HS-5 (cell line): ENCODE measurements at places on chromosomes 4 and X.

DNA sequence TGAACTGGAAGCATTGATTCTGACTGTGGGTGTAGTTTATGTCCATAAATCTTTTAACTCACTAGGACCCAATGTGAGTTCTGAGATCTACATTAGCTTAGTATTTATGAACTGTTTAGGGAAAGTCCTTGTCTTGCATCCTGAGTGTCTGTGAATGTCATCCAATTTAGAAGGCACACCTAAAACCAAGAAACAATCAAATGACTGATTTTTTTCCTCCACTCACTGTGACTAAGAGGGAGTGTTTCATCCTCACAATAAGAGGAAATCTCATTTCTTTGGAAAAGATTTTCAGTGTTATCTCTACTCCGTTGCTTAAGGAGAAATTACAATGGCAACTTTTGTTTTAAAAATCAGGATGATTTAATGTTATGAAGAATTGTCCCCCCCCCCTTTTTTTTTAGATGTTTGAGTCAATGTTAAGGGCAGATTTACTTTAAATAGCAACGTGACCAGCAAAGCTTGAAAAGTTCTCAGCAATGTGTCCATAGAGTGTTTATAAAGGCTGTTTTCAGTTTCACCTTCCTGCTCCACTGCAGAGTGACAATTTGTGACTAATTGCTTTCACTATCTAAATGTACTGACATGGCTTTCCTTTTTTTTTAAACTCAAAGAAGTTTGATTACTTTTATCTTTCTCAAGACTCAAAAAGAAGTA lies 173.0 kb downstream of the SPCS3 start:
- no peak for DNase-seq

DNA sequence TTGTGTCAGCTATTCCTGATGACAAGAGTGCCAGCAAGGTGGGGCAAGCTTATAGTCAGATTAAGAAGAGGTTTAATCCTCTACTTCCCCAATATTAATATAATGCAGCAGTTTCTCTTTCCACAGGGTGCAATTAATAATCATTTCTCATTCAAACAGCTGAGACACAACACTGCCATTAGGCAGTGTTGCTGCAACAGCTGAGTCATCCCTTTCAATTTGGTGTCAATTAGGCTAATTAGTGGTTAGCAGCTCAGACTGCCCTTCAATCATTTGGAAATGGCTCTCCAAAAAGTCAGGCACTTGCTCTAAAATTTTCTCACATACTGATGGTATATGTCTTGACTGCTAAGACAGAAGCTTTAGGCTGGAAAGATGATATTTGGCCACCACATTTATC lies 265.7 kb upstream of the FAM241A start:
- DNase-seq = no peak

GRCh38 chr4:80035336-80035735 lies 37.7 kb downstream of the ANTXR2 start:
- no peak for DNase-seq

DNA sequence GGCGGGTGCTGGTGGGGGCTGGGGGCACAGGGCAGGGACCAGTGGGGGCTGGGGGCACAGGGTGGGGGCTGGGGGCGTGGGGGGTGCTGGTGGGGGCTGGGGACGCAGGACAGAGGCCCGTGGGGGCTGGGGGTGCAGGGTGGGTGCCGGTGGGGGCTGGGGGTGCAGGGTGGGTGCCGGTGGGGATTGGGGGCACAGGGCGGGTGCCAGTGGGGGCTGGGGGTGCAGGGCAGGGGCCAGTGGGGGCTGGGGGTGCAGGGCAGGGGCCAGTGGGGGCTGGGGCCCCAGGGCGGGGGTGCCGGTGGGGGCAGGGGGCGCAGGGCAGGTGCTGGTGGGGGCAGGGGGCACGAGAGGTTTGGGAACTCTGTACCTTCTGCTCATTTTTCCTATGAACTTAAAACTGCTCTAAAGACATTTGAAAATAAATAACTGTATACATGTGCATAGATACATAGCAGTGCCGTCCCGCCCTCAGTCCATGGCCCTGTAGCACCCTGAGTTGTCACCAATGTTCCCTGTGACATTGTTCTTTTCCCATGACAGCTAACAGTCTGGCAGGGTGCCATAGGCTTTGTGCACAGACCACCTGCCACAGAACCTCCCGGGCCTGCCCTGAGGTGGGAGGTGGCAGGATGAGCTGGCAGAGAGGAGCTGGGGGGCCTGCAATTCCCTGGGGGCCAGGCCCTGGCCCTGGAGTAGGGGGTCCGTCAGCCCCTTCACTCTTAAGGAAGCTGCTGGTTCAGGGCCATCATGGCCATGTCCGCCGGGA lies 35.6 kb upstream of the ADRA2C start:
- DNase-seq = no peak

GRCh38 chr4:154208424-154208823 lies 283.2 kb downstream of the DCHS2 start:
- no peak for DNase-seq

DNA sequence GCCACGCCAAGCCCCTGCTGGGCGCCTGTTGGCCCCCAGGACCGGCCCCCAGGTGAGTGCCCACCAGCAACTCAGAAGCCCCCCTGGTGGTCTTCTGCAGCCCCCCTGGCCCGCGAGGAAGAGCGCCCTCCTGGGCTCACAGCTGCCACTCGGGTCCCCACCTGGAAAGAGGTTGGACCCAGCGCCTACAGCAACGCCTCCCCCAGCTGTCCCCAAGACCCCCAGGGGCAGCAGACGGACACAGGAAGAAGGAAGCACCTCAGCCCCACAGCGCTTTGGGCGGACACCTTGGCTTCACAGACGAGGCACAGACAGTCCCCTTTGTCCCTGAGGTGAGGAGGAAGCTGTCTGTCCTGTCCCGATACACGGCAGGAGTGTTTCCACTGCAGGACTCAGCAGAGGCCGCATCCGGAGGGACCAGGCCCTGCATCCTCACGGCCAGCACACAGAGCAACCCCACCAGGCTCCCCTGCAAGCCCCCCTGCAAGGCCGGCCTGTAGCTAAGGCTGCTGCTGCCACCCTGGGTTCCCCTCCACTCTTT lies 115.6 kb upstream of the NKX1-1 start:
- no peak for DNase-seq

DNA sequence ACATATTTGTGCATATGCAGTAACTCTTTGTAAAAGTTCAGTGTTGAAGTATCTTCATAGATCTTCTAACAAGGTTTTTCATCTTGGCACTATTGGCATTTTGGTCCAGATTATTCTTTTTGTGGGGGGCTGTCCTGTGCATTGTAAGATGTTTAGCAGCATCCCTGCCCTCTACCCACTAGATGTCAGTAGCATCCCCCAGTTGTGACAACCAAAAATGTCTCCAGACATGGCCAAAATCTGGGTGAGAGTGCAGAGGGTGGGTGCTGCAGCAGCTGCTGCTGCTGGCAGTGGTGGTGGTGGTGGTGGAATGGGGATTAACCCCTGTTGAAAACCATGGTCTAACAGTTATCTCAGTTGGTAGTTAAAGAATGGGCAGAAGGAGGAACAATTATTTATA lies 370.0 kb downstream of the GPAT3 start:
- no peak for DNase-seq

- peak; percentile 54 for DNase-seq
Measured at GRCh38 chr4:100289530-100289888, 99.2 kb upstream of the DDIT4L start.

- DNase-seq = no peak
Measured at GRCh38 chr4:147958057-147958456, 226.2 kb downstream of the ARHGAP10 start.

DNA sequence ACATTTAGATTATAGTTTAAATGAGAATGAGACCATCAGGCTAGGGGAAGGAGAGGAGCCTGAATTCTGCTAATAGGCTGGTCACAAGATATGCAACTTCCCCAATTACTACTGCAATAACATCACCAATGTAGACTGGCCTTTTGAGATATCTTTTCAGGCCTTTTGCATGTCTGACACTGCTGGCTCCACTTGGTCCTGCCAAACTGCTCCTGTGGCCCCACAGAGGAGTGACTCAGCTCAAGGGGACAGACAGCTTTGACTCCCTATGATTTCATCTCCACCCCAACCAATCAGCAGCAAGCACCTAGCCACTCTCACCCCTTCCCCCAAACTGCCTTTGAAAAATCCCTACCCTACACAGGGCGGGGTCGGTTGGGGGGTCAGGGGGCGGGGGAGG lies 22.8 kb downstream of the GPRIN3 start:
- DNase-seq = no peak

GRCh38 chr4:70903291-70903603 lies 1.1 kb downstream of the MOB1B start:
- DNase-seq = no peak

GRCh38 chr4:112840061-112840460 lies 203.1 kb downstream of the LARP7 start:
- no peak for DNase-seq

GRCh38 chr4:1151541-1151940 lies 20.8 kb downstream of the SPON2 start:
- no peak for DNase-seq

- DNase-seq = no peak
Measured at GRCh38 chr4:19924761-19925160, 326.9 kb upstream of the SLIT2 start.

- no peak for DNase-seq
Measured at GRCh38 chrX:7088968-7089615, 58.4 kb upstream of the STS start.

- no peak for DNase-seq
Measured at GRCh38 chr4:76640353-76640910, 205.4 kb downstream of the SHROOM3 start.

DNA sequence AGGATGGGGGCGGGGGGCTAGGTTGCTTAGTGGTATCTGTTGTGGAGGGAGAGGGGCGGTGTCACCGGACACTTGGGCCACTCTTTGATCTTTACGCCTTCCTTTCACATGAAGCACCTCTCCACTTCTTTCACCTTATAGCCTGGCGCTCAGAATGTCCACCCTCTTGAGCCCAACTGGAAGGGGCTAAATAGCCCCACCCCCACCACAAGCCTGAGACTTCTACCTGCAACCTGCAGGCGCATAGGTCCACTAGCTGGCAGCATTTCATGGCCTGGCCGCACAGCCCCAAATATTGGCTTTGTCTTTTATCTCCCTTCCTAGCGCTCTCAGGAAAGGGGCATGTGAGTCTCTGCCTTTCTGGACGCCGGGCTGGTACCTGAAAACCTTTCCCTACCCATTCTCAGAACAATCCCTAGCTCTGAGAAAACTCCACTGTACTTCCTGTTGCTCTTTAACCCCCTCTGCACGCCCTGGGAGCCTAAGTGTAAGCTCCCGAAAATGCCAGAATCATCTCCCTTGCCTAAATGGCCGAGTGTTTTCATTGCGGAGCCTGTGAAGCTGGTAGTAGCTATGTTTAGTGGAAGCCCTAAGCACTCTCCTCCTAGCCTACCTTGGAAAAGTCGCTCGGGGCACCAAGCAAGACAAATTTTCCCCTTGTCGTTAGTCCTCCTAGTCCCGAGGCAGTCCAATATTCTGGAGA lies 1.2 kb upstream of the TRPC5 start:
- DNase-seq = no peak

- DNase-seq = peak; percentile 51
Measured at GRCh38 chrX:13418126-13419097, 98.6 kb upstream of the ATXN3L start.

DNA sequence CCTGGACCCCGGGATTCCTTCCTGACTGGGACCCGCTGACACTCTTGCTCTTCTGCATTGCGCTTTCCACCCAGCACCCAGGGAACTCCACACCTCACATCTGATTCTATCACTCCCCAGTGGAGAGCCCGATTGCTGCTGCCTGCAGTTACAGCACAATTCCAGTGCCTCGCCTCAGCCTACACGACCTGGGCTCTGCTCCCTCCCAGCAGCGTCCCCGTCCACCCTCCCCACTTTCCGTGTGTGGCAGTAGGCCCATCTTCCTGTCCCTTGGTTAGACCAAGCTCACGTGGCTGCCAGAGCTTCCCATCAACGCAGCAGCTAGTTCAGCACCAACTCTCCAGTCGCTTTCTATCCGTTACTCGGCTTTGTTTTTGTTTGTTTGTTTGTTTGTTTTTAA lies 66.6 kb upstream of the SORBS2 start:
- DNase-seq = no peak

DNA sequence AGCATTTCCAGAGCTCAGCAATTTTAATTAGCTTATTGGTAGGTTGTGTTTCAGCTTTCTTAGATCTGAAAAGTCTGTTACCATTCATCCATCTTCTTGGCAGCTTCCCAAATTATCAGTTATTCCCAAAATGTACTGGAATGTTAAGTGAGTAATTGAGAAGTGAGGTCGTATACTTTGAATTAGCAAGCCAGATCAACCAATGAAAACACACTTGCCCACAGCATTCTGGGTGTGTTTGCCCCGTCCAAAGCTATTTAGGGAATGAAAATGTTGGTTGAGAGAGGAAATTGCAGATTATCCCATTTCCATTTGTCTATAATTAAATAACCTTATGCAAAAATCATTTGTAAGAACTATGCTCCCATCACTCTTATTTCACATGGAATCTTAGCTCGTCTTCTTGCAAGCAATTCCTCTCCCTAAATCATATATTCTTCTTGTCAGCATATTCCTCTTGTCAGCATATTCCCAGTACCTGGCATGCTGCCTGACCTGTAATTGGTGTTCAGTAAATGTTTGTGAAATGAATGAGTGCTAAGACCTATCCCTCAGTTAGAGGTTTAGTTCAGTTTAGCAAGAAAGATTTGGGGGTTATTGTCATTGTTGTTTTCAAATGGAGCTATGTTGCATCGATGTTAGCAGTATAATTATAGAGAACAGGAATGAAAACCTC lies 23.3 kb upstream of the ANTXR2 start:
- DNase-seq = no peak

- no peak for DNase-seq
Measured at GRCh38 chrX:116185163-116185562, 14.6 kb downstream of the AGTR2 start.

DNA sequence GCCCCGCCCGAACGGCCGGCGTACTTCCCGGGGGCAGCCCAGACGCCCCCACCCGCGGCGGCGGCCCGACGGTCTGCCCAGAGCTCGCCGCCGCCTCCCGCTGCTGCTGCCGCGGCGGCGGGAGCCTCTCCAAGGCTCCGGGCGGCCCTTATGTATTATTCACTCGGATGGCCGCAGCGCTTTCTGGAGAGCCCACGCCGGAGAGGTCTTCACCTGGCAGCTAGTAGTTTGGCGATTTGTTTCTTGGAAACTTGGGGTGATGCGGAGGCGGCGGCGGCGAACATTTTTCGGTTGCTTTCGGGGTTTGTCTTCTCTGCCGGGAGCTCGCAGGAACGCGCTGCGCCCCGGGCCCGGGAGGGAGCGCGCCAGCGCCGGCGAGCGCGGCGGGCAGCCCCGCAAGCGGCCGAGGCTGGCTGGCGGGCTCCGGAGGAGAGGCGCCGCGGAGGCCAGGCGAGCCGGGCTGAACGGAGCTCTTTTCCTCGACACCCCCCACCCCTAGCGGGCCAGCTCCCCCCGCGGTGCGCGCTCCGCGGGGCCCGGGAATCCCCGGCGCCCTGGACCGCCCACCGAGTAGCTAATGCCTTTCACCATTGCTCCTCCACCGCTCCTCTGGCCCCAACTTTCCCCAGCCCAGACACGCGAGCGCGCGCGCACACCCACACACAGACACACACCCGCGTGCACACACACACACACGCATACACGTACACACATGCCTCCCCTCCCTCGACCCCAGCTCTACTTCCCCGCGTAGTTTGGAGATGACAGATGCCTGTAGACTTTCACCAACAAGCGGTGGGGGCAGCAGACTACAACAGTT lies 113.5 kb downstream of the DHX15 start:
- DNase-seq = no peak

- DNase-seq = peak; percentile 41
Measured at GRCh38 chr4:14726877-14727361, 275.4 kb upstream of the CPEB2 start.
